Kidney epithelial cell (primary cell): ENCODE measurements at places on chromosomes 4 and X. TPM values are rescaled to one million over a fixed set of nuclear protein-coding genes. Genes with fewer than 3 reads are reported as not detected.

DNA sequence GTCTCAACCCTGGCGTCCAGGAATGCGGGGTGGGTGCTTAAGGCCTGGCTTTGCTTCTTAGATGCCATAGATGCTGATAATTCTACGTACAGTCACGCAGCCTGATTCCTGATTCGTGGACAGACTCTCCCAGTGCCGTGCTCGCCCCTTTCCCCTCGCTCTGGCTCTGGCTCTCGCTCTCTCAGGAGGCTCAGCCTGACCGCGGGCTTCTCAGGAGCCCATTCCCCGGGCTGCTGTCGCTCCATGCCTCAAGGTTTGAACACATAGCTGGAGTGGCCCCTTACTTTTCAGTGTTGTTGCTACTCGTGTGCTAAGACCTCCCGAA lies 59.2 kb upstream of the ZC4H2 start:
- no peak for DNase-seq

DNA sequence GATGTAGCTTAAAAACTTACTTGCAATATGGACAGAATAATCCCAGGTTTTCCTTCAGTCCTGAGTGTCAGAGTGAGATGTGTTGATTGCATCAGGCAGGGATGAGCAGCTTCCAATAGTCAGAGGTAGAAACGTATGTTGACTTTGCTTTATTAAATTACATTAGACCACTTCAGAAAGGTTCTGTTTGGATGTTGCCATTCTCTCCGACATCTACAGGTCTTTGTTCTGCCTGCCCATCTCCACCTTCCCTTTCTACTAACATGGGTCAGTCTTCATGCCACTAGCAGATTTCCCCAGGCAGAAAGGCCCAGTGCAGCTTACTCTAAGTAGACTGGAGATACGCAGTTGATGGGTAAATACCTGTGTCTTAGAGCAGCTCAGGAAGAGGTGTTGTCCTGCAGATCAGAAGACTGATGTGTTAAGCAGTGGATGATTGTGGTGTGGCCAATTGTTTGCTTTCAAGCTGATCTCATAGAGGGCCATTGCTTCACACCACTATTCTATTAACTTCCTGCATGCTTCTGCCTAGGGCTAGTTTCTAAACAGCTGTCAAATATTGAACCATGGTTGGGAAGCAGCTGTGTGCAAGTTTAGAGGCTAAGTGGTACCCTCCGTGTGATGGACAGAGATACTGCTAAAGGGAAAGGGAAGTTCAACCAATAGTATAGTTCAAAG lies 1.8 kb downstream of the FRMPD4 start:
- no peak for DNase-seq

GRCh38 chr4:110287130-110287529 lies 88.7 kb upstream of the ELOVL6 start:
- DNase-seq = peak; percentile 53

The EGF gene
- 0.21 and 1.0 TPM in 2 replicates for total RNA-seq

The SCARB2 gene
- 141 and 154 TPM in 2 replicates for total RNA-seq

The TMEM271 gene
- not detected in 2 replicates for total RNA-seq
